ENCODE measurements at places on chromosomes 13 and 19.
A peak's percentile ranks its signal among the peaks of the same experiment; 100 is the strongest.

DNA sequence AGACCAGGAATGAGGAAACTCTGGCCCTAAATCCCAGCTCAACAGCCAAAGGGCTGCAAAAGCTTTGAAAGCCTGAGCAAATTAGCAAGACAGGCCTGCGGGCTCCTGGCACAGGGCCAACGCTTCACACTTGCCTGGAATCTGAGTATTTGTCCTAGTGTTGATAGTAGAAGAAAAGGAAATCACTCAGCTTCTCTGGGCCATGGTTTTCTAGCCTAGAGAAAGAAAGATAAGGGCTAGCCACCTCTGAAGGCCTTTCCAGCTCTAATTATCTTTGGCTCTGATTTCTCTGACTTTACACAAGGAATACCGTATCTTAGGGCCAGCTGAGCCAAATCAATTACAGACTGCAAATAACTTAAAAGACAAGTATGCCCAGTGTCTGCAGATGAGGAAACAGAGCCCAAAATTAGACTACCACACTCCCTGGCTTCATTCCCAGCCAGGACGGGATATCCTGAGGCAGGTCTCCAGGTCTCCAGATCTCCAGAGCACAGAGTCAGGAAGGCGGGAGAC is 69.6 kb downstream of the STK24 start:
- no peak for DNase-seq

- DNase-seq: no peak
Measured at GRCh38 chr19:28578208-28578607, 634.7 kb downstream of the UQCRFS1 start.

DNA sequence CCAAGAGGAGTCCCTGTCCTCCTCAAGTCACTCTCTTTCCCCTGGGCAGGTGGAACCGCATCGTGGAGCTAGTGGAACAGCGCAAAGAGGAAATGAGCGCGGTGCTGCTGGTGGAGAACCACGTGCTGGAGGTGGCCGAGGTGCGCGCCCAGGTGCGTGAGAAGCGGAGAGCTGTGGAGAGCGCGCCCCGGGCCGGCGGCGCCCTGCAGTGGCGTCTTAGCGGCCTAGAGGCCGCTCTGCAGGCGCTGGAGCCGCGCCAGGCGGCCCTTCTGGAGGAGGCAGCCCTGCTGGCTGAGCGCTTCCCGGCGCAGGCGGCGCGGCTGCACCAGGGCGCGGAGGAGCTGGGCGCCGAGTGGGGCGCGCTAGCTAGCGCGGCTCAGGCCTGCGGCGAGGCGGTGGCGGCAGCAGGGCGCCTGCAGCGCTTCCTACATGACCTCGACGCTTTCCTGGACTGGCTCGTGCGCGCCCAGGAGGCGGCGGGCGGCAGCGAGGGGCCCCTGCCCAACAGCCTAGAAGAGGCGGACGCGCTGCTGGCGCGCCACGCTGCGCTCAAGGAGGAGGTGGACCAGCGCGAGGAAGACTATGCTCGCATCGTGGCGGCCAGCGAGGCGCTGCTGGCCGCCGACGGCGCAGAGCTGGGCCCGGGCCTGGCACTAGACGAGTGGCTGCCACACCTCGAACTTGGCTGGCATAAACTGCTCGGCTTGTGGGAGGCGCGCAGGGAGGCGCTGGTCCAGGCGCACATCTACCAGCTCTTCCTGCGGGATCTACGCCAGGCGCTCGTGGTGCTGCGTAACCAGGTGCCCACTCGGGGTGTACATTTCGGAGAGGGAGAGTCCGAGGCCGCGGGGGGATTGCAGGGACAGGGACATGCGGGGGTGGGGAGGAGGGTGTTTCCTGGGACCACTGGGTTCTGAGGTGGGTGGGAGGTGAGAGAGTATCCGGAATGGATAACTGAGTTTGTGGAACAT is 52.8 kb downstream of the SPTBN4 start:
- no peak for DNase-seq

GRCh38 chr13:34425327-34425949 is 516.6 kb upstream of the NBEA start:
- no peak for DNase-seq

DNA sequence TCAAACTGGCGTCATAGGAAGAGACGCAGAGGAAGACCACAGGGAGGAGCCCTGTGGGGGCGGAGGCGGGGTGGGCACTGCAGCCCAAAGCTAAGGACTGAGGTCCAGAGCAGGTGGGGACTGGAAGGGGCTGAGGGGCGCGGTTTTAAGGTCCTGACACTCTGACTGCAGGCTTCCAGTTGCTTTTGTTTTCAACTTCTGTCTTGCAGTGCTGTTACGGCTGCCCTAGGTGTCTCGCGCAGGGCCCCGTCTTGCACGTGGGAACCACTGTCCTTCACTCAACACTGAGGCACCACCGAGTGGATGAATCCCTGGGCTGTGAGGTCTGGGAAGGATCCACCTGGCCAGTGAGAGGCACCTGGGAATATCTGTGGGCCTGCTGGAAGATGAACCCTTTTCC is 76.0 kb downstream of the TEX29 start:
- no peak for DNase-seq

DNA sequence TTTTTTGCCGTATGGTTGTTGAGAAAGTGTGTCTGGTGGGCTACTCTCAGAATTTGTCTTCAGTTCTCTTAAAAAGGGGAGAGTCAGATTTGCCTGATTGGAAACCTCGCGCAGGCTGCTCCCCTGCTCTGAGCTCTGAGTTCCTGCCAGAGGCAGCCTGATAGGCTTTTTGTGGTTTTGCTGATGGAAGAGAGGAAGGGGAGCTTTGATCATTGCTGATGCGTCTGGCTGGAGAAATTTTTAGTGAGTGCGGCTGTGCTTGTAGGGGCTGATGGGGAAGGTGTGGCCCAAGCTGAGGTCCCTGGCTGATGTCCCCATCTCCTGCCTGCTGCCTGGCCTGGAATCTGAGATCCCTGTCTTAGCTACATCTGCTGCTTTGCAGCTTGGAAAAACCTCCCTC is 2.8 kb downstream of the CHST8 start:
- DNase-seq: no peak

GRCh38 chr19:21912654-21913053 is 76.7 kb upstream of the ZNF43 start:
- DNase-seq: no peak

GRCh38 chr13:103640606-103641005 is 574.4 kb upstream of the SLC10A2 start:
- no peak for DNase-seq

DNA sequence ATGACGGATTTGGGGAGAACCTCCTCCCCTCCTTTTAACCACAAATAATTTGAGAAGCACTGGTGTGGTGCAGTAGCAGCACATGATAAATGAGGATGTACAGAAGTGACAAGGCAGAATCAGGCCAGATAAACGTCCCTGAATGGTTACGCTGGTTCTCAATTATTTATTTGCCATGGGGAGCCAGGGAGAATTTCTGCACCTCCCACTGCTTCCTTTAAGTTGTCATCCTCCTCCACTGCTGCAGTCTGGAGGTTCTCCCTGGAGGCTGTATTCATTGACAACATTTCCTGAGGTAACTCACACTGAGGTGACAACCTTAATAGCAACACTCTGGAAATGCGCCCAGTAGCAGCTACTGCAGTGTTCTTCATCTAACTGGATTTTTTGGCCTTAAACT is 308.9 kb upstream of the SLITRK1 start:
- DNase-seq: no peak

GRCh38 chr13:105997581-105998550 is 537.6 kb downstream of the EFNB2 start:
- DNase-seq: no peak

DNA sequence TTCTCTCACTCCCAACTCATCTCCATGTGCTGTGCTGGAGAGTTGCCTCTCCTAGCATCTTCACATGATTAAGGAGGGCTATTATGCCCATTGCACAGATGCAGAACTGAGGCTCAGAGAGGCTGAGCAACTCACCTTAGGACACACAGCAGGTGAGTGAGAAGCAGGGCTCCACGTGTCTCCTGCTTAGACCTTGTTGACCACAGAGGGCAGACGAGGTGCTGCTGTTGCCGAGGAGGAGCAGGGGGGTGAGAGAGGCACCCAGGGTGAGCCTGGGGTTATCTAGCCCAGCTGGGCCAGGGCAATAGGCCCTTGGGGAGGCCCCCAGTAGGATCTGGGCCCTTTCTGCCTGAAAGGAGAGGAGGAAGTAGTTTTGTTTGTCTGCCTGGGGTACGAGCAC is 2.4 kb upstream of the HSH2D start:
- peak; percentile 52 for DNase-seq

DNA sequence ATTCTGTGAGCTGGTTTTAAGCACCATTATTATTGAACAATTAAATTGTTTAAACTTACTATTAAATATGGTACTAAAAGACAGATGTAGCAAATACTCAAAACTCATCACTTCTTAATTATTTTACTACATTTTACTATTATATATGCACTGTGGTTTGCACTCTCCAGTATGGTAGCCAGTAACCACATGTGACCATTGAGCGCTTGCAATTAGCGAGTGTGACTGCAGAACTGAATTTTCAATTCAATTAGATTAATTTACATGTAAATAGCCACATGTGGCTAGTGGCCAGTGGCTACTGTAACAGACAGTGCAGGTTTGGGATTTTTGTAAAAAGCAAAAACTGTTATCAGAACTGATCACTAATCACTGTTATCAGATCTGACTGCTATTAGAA is 208.2 kb upstream of the SOX21 start:
- no peak for DNase-seq

- no peak for DNase-seq
Measured at GRCh38 chr19:1225440-1226226, 12.2 kb downstream of the CBARP start.

DNA sequence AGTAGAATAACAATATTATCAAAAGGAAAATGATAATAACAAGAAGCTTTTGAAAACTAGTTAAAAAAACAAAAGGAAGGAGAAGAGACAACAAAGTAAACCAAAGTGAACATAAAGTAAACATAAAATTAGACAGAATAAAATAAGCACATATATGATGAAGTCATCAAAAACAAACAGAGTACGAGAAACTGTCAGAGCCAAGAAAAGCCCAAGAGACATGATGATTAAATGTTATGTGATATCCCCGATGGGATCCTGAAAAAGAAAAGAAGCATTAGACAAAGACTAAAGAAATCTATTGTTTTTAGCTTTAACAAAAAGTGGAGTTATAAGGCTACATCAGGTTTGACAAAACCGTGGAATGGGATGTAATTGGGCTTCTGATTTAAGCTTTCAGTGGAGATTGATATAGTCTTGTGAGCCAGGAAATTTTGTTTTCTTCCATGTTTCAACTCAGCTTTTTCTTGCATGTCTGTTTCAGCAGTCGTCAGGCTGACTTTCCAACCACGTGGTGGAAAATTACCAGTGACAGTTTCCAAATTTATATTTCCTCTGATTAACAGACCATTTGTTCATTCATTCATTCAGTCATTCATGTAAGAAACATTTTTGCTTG is 64.9 kb downstream of the KL start:
- no peak for DNase-seq

GRCh38 chr13:51148952-51149573 is 38.0 kb upstream of the C13orf42 start:
- no peak for DNase-seq

GRCh38 chr19:31706691-31707620 is 357.7 kb upstream of the TSHZ3 start:
- no peak for DNase-seq

- DNase-seq: no peak
Measured at GRCh38 chr19:8392017-8392591, 1.9 kb downstream of the RAB11B start.

DNA sequence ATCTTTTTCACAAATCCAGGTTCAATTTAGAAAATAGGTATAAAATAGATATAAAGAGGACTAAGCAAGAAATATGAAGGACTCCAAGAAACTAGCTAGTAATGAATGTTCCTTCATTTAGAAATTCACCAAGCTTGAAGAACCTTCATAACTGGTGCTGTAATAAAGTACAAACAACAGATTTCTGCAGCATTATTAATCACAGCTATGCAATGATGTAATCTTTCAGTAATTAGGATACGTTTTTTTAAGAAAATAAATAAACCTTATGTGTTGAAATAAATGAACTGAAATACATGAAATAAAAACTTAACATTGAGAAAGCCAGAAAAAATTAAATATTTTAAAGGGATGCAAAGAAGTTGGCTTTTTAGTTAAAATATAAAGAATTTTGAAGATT is 236.1 kb downstream of the RGCC start:
- DNase-seq: no peak

GRCh38 chr13:89401264-89401675 is 1730.1 kb downstream of the SLITRK5 start:
- no peak for DNase-seq

DNA sequence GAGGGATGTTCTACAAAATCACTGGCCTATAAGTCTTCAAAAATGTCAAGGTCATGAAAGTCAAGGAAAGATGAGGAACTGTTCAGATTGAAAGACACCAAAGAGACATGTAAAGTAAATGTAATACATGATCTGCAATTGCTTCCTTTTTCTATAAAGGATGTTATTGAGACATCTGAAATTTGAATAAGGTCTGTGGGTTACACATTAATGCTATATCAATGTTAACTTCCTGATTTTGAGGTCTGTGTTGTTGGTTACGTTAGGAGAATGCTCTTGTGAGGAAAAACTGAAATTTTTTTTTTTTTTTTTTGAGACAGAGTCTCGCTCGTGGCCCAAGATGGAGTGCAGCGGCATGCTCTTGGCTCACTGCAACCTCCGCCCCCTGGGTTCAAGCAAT is 197.4 kb downstream of the RGCC start:
- no peak for DNase-seq

DNA sequence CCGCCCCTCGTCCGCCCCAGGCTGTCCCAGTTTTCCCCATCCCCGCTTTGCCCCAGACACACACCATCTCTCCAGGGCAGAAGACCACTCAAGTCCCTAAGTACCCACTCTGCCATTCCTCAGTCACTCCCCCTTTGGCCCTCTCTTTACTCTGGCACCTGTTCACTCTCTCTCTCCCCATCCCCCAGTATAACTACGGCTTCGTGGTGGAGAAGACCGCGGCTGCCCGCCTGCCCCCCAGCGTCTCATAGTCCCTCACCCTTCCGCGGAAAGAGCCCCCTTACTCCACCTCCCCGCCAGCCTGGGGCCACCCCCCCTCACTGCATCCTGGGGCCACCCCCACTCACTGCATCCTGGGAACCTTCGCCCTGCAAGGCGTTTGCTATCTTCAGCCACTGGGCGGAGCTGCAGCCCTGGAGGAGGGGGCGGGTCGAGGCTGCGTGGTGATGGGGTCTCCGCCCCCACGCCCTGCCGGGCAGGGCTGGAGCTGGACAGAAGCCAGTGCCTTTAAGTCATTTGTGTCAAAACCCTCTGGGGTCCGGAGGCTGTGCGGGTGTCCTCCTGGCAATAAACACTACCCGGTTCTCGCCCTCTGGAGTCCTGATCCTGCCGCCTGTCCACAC is 5.0 kb downstream of the MVB12A start:
- no peak for DNase-seq

- DNase-seq: no peak
Measured at GRCh38 chr13:44434766-44435141, 61.1 kb downstream of the SERP2 start.
